ENCODE measurements at places on chromosomes 4 and X. TPM values are rescaled to one million over a fixed set of nuclear protein-coding genes. Genes with fewer than 3 reads are reported as not detected.

The SYTL5 gene
- total RNA-seq, result 8.4 TPM

The LSM6 gene
- total RNA-seq, result 14.1 TPM

The KLHL2 gene
- 28.2 TPM for total RNA-seq

The RASL11B gene
- total RNA-seq, result 5.1 TPM

The PAGE4 gene
- not detected for total RNA-seq

The PTPN13 gene
- 50.3 TPM for total RNA-seq

The BTK gene
- total RNA-seq, result 0.79 TPM

The TSPAN6 gene
- total RNA-seq, result 49.7 TPM

The MTCP1 gene
- total RNA-seq, result 9.1 TPM

The RBPJ gene
- 96.7 TPM for total RNA-seq

The EDA gene
- total RNA-seq, result 1.2 TPM

The PGRMC1 gene
- total RNA-seq, result 118 TPM

The SORCS2 gene
- 25.7 TPM for total RNA-seq

The SMIM9 gene
- not detected for total RNA-seq

The ABCG2 gene
- 0.34 TPM for total RNA-seq
